ENCODE measurements at places on chromosomes 1 and 21.
A peak's percentile ranks its signal among the peaks of the same experiment; 100 is the strongest.

DNA sequence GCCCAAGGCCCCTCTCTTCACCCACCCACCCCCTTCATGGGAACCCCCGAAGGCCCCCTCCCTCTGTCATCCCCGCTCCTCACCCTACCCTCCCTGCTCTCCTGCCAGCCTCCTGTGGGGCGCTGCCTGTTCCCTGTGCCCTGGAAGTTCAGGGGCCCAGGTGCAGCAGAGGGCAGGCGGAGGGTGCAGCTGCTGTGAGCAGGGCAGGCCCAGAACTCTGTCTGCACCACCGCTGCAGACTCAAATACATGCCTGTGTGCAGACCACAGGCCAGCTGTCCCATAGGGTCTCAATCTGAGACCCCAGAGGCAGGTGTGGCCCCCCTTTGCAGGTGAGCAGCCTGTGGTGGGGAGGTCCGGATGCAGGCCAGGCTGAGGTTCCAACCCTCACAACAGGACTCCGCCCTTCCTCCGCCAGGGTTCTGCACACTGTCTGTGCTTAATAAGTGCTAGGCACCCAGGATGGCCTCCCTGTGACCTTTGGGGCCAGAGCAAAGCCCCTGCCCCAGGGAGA, 62.5 kb downstream of the WNT9A start:
- no peak for DNase-seq

DNA sequence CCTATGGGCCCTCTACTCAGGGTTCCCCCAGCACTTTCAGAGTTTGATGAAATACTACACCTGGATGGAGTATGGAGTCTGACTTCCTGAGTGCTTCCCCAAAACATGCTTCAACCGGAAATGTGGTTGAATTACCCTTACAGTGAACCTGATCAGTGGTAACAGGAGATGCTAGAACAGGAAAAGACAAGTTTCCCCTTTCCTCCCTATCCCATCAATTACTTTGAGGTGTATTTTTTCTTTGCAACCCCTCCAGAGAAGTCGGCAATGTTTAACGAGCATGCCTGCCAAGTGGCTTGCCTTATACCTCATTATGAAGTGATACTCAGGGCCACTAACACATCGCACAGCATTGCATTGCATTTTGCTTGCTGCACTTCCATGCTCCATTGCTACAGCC, 7.0 kb downstream of the KRTAP15-1 start:
- no peak for DNase-seq

- DNase-seq, result no peak
Measured at GRCh38 chr1:215004121-215004827, 78.3 kb upstream of the KCNK2 start.

GRCh38 chr1:52153898-52154297, 12.0 kb downstream of the ZFYVE9 start:
- DNase-seq, result no peak

- DNase-seq, result no peak
Measured at GRCh38 chr1:156146769-156147405, 6.5 kb upstream of the SEMA4A start.

DNA sequence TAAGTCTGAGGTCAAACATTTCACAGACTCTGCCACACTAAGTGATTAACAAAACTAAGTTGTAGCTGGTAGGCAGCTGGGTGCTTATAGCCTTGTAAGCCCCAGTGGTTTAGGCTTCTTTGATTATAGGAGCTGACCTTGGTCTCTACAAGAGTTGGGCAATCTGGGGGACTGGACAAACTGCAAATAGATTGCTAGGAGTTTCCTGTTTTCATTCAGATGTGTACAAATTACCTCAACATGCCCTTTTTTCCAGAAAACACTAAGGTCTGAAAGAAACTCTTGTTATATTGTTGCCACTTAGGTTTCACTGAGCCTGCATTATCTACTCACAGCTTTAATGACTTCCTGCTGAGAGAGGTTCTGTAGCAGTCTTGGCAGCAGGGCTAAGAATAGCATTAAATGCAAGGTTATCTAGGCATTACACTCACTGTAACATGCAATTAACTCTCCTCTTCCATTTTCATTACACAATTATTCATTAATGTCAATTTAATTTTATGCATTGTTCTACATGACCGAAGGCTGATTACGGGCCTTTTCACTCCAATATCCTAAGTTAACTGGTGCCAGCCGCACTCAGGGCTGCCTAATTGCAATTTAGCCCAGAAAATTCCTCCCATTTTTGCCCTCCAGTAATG, 314.0 kb downstream of the LMO4 start:
- DNase-seq, result no peak

DNA sequence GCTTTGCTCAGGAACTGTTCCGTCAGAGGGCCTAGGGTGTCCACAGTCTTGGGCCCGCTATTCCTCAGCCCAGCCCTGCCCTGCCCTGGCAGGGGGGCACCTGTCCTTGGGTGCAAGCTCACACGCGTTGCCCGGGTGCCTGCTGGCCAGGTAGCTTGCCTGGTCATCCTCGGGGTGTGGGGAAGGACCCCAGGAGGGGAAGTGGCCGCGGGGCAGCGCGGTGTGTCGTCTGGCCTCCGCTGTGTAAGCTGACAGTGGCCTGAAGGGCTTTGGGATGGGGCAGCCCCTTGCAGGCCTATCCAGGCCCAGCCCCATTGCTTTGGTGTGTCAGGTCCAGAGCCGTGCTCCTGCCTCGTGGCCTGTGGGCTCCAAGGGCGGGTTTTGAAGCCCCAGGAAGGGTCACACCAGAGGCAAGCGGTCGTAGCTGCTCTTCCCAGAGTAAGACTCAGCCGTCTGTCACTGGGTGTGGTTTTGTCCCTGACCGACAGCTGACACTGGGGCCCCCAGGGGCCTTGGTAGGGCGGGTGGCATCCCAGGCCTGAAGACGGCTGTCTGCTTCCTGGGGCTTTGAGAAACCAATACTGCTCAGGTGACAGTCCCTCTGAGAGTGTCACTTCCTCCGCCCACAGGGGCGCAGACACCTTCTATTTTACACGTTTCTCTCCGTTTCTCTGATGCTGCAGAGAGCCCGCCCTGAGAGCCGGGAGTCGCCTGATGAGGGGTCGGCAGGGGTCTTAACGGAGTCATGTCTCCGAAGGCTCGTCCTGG, 72.1 kb downstream of the SKI start:
- DNase-seq, result no peak

- no peak for DNase-seq
Measured at GRCh38 chr1:239792157-239792556, 299.5 kb upstream of the FMN2 start.

GRCh38 chr1:191695865-191696264, 462.4 kb upstream of the RGS18 start:
- no peak for DNase-seq

GRCh38 chr1:25544243-25544764, 898 bp downstream of the LDLRAP1 start:
- no peak for DNase-seq

DNA sequence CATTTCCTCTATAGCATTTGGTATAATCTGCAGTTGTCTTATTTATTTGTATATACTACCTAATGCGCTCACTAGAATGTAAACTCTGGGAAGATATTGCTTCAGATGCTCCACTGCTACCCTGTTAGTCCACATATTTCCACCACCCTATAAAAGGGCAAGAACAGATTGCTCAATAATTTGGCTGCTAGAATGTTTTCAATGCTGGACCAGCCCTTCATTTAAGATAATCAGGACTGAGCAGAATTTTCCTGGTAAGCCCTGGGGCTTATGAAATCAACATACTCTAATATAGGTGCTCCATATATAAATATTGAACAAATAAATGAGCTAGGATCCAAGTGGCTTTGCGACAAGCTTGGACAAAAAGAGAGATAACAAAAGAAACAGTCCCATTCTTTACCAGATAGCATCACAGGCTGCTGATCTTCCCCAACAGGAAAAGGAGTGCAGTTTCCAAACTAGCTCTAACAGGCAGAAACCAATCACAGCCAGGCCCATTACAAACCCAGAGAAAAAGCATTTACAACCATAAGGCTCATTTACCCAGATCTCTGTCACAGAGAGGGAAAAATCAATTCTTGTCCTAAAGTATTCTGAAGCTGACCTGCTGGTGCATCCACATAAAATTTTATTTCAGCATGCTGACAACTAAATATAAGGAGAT, 8.3 kb downstream of the BCAR3 start:
- no peak for DNase-seq

DNA sequence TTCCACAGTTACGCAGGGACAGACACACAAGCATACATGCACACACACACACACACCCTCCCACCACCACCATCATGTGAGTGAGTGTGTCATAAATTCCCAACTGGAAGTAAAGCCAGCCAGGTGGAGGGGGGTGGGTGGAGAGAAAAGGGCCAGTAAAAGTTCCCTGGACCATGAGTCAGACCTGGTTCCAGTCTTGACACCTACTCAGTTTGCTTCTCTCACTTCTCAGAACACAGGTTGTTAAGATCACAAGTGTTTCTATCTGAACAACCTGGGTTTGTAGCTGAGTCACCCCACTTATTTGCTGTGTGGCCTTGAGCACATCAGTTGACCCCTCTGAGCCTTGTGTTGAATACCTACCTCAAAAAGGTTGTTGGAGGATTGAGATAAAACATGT, 9.6 kb downstream of the EPHA10 start:
- DNase-seq, result peak; percentile 83

DNA sequence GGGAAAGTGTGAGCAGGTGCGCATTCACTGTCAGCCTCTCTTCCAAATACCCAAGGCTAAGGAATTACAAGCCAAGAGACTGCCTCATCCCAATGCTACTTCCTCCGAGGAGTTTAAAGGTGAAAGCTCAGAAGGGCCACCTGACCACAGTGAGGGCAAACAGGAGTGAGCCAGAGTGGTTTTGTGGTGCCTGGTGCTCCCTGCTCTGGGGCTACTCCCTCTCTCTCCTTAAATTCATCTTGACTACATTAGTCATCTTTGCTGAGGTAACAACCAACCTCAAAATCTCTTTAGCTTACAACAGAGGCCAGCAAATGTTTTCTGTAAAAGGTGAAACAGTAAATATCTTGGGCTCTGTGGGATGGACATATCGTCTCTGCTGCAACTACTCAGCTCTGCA, 14.2 kb upstream of the ZBTB8A start:
- DNase-seq, result peak; percentile 33

GRCh38 chr1:57632401-57632800, 208.5 kb upstream of the DAB1 start:
- peak; percentile 66 for DNase-seq

DNA sequence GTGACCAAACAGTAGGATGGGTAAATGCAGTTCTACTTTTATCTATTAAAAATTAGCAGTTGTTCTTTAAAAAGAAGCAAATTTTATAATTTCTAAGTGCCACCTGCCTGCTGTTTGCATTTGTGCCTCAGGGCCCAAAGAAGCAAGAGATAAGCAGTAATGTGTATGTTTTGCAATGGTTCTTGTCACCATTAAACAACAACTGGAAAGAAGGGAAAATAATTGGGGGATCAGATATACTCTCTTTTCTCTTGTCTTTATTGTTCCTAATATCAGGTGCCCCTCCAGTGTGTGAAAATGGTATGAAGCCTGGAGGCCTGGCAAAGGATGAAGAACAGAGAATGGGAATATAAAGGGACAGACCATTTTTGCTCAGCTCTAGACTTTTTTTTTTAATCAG, 9.6 kb downstream of the B3GALT2 start:
- DNase-seq, result no peak

GRCh38 chr1:2204415-2205190, 10.0 kb upstream of the FAAP20 start:
- DNase-seq, result peak; percentile 68

- peak; percentile 75 for DNase-seq
Measured at GRCh38 chr1:151458802-151459330, 428 bp downstream of the POGZ start.

DNA sequence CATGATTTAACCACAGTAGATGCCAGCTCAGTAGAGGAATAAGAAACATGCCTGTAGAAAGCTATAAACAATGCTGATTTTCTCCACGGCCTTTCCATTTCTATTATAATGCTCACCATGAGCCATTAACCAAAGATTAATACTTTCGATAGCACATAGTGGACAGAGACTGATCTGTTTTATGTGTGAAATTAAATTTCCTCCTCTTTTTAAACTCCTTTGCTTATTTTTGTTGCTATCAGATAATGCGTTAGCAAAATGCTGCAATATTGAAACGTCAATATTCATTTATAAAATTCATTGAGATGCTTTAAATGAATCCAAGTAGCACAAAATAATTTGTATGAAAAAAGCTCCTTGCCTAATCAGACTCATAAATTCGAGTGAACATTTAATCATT, 1807.9 kb downstream of the MRPL39 start:
- DNase-seq, result no peak
